ENCODE measurements at places on chromosomes 16 and 17.

DNA sequence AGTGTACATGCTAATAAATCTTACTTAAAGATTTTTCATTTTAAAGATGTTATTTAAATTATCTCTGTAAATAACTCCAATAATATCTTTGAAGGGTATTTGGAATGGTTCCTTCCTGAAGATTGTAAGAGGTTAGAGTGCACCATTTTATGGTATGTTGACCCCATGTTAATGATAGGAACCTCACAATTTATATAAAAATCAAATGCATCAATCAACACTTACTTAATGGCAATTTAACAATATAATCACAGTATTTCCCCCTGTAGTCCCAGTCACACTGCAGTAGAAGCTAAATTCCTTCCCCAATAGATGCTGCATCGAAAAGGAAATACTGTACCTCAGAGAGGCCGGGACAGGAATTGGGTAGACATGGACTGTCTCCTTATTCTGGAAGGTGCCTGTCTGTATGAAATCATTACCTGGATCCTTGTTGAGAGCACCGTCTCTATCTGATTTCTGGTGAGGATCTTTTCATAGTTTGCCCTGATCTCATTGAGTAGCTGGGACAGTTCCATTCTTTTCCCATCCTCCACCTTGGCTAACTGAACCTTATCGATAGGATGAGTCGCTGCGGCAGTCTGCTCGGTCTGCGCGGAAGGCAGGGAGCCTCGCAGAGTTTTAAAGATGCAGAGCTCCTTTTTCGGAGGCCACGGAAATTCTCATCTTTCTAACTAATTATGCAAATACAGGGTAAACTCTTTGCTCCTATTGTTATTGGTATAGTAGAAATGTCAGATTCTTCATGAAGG is at the start of gene KRT222:
KRT222 (minus strand) TSS at position 596 of the 752 bp plus-strand sequence; CDS start at position 518, 78 bp downstream.
- H3K27me3 ChIP-seq: peaks cover 18% of the 10 kb centered on the region
- no peaks in the 10 kb centered on the region for H3K36me3 ChIP-seq
- no peak within 1 kb of the TSS for H3K4me3 ChIP-seq
- H3K4me1 ChIP-seq: no peaks in the 10 kb centered on the region
- H3K27ac ChIP-seq: no peak within 1 kb of the TSS

- no peak overlapping the region for H3K27ac ChIP-seq
- peaks cover 2% of the 10 kb centered on the region for H3K27me3 ChIP-seq
- DNase-seq: peak; percentile 65
- H3K4me3 ChIP-seq: no peak overlapping the region
- H3K36me3 ChIP-seq: no peaks in the 10 kb centered on the region
- H3K4me1 ChIP-seq: peaks cover 2% of the 10 kb centered on the region
These were observed 187.4 kb downstream of the C16orf95 start for GRCh38 chr16:87129771-87130170.

- no peak overlapping the region for H3K4me3 ChIP-seq
- H3K27me3 ChIP-seq: no peaks in the 10 kb centered on the region
- no peaks in the 10 kb centered on the region for H3K36me3 ChIP-seq
- DNase-seq: no peak
- H3K4me1 ChIP-seq: peaks cover 18% of the 10 kb centered on the region
- no peak overlapping the region for H3K27ac ChIP-seq
These were observed 191.1 kb downstream of the ZFHX3 start for GRCh38 chr16:72856797-72857196.

DNA sequence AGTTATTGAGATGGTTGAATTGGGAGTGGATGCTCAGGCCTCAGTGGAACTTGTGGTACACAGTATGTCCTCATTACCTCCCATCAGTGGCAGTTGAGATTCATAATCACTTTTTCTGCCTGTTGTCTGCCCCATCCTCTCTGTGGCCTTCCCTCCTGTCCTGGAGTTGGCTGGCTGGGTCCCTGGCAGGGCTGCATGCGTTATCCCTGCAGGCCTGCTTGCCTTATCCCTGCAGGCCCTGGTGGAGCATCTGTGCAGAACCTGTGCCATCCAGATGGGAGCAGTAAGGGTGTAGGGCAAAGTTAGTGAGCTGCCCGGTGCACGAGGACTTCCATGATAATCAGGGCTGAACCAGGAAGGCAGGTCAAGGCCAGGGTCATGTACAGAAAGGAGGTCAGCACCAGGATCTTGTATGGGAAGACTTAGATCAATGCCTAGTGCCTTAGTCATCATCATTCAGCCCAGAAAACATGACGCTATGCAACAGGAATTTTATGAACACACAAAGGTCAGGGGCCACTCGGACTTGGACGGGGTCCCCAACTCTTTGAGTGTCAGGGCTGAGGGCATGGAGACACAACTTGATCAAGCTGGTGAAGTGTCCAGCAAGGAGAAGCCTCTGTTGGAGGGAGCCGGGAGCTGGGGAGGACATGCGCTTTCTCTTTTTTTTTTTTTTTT is 47.2 kb downstream of the ABCC1 start:
- H3K4me3 ChIP-seq: no peak overlapping the region
- peak overlapping the region; percentile 89 for H3K27ac ChIP-seq
- H3K4me1 ChIP-seq: peaks cover 33% of the 10 kb centered on the region
- H3K27me3 ChIP-seq: no peaks in the 10 kb centered on the region

DNA sequence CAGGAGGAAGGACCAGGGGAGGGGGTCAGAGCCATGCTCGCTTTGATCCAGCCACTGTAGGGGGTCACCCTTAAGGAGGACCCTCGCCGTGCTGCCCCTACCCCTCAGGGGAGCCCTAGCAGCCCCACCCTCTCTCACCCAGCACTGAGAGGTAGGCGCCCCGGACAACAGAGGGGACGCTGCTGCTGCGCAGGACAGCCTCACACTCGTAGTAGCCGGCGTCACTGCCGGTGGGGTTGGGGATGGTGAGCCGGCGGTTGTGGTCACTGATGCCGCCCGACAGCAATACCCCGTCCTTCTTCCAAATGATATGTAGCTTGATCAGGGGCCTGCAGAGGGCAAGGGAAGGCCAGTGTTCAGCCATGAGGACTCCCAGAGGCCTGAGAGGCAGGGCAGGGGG is 126.0 kb upstream of the CDC42EP4 start:
- DNase-seq: no peak
- H3K4me1 ChIP-seq: no peaks in the 10 kb centered on the region
- no peaks in the 10 kb centered on the region for H3K27me3 ChIP-seq

DNA sequence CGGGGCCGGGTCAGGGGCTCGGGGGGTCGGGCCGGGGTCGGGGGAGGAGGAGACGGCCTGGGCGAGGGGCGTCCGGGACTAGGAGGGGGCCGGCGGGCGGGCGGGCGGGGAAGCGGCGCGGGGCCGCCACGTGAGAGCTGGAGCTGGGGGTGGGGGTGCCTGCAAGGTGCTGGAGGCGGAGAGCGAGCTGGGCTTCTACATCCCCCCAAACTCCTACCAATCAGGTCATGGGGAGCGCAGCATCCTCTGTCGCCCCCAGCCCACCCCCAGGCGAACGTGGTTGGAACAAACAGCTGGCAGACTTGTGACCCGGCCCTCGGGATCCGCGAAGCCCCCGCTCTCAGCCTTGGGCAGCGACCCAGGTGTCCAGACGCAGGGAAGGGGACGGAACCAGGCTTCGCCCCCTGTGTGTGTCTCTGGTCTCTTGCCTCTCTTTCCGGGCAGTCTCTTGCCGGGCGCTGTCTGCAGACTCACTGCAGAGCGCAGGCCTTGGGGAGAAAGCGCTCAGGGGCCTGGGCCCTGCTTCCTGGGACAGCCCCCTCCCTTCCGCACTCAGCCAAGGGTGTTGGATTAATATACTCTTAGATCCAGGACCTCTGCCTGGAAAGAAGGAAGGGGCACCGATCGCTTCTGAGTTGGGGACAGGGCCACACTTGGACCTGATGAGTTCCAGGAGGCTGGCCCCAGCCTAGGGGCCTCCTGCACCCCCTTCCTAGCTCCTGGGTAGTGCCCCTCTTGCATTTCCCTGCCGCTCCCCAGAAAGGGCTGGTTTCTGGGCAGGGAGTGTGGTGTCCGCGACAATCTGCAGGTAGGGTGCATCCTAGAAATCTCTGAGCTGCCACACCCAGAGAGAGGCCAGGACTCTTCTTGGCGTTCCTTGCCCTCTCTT is 722 bp downstream of the RASL10B start:
- no peak overlapping the region for H3K27ac ChIP-seq
- H3K4me3 ChIP-seq: no peak overlapping the region
- H3K27me3 ChIP-seq: peaks cover 4% of the 10 kb centered on the region

GRCh38 chr17:82019690-82020571 is 2.7 kb downstream of the CENPX start:
- peaks cover 13% of the 10 kb centered on the region for H3K4me1 ChIP-seq
- no peaks in the 10 kb centered on the region for H3K27me3 ChIP-seq
- H3K4me3 ChIP-seq: no peak overlapping the region
- peaks cover 4% of the 10 kb centered on the region for H3K36me3 ChIP-seq
- no peak overlapping the region for H3K27ac ChIP-seq

DNA sequence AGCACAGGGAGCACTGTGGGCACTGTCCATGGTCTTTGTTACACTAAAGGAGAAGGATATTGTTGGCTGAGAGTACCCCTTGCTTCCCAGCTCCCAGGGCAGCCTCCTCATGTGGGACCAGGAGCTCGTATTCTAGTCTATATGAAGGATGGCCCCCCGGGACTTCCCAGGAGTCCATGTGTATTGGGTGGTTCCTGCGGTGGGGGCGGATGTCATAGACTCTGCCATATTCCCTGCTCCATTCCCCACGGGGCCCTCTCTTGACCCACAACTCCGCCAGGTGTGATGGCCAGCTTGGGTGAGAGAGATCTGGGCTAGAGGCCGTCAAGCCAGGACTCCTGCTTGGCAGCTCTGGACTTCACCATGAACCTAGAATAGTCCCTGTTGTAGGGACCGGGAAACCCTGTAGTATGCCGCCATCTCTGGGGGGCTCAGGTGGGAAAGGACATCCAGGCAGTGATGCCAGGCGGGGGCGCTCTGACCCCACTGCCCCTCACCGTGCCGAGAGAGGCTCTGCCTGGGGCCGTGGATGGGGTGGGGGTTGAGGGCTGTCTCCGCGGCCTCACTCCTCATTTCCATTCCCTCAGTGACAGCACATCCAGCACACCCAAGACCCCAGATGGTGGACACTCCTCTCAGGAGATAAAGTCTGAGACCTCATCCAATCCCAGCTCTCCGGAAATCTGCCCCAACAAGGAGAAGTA is 37.8 kb downstream of the OR1D5 start:
- H3K27me3 ChIP-seq: no peaks in the 10 kb centered on the region
- H3K4me3 ChIP-seq: no peak overlapping the region
- H3K36me3 ChIP-seq: no peaks in the 10 kb centered on the region
- no peak for DNase-seq
- no peak overlapping the region for H3K27ac ChIP-seq

DNA sequence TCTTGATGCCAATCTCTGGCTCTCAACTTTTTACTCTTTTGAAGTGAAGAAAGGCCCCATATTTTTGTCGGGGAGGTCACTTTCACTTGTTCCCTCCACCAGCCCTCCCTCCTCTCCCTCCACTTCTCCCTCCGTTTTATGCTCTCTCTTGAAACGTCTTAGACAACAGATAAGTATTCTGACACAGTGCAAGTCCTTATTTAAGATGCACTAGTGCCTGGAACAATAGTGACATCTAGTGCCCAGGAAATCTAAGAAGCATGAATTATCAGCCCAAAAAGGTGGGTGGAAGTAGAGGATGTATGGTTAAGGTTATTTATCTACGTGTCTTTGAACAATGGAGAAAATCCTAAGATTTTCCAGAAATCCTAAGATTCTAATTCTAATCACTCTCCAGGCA is 17.9 kb downstream of the PSME3IP1 start:
- H3K4me3 ChIP-seq: no peak overlapping the region
- peaks cover 10% of the 10 kb centered on the region for H3K36me3 ChIP-seq
- no peaks in the 10 kb centered on the region for H3K4me1 ChIP-seq
- peak; percentile 77 for DNase-seq

- H3K36me3 ChIP-seq: peaks cover 2% of the 10 kb centered on the region
- peaks cover 9% of the 10 kb centered on the region for H3K4me1 ChIP-seq
- peak overlapping the region; percentile 58 for H3K27ac ChIP-seq
- H3K27me3 ChIP-seq: peaks cover 2% of the 10 kb centered on the region
- peak overlapping the region; percentile 85 for H3K4me3 ChIP-seq
These were observed 589 bp downstream of the XYLT2 start for GRCh38 chr17:50346313-50347116.

GRCh38 chr16:88963583-88963982 is 13.4 kb downstream of the CBFA2T3 start:
- H3K36me3 ChIP-seq: no peaks in the 10 kb centered on the region
- no peak for DNase-seq

GRCh38 chr16:79294568-79294967 is 306.0 kb downstream of the MAF start:
- H3K36me3 ChIP-seq: no peaks in the 10 kb centered on the region
- H3K4me1 ChIP-seq: no peaks in the 10 kb centered on the region
- no peak overlapping the region for H3K4me3 ChIP-seq
- DNase-seq: no peak

DNA sequence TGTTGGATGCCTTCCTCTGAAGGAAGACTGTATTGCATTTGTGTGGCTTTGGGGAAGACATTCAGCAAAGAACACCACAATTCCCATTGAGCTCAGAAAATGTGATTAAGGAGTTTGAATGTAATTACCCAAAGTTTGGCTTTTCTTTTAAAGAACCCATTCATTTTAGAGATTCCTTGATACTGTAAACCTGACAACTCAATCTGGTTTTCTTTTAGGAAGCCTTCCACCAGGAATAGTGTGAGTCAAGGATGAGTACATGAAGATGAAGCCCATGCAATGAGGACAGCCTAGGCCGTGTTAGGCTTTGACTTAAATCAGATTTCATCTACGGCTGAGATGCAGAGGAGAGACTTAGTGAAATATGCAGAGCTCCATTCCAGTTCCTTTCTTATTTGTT is 271.7 kb upstream of the TBX2 start:
- peak; percentile 60 for DNase-seq
- H3K27ac ChIP-seq: peak overlapping the region; percentile 88
- H3K27me3 ChIP-seq: no peaks in the 10 kb centered on the region
- H3K4me1 ChIP-seq: peaks cover 33% of the 10 kb centered on the region
- no peaks in the 10 kb centered on the region for H3K36me3 ChIP-seq

DNA sequence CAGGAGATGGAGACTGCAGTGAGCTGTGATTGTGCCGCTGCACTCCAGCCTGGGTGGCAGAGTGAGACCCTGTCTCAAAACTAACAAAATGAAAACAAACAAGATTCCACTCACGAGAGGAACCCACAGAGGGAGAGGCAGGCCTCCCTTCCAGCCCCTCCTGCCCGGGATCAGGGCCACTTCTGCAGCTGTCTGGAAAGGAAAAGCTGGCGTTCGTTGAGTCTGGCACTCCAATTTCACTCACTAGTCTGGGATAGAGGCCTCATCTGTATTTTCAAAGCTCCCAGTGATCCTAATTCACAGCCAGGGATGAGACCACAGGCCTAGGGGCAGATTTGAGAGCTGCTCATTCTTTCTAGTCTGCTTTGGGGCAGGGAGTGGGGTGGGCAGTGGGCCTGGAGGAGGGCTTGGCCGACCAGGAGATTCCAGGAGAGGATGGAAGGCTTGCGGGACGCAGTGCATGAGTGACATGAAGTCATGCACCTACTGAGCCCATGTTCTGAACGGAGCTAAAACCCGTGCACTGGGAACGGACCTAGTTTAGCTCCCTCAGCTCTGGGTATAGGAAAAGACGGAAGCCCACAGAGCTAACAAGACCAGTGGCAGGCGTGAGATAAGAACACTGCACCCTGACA is 54.0 kb downstream of the COTL1 start:
- H3K27me3 ChIP-seq: no peaks in the 10 kb centered on the region
- H3K27ac ChIP-seq: no peak overlapping the region
- DNase-seq: no peak
- H3K4me3 ChIP-seq: no peak overlapping the region
- no peaks in the 10 kb centered on the region for H3K4me1 ChIP-seq

GRCh38 chr17:78592991-78593329 is 15.8 kb upstream of the DNAH17 start:
- H3K27me3 ChIP-seq: peaks cover 6% of the 10 kb centered on the region
- DNase-seq: no peak
- no peak overlapping the region for H3K27ac ChIP-seq
- no peak overlapping the region for H3K4me3 ChIP-seq
- no peaks in the 10 kb centered on the region for H3K36me3 ChIP-seq
- peaks cover 2% of the 10 kb centered on the region for H3K4me1 ChIP-seq

GRCh38 chr16:27229891-27230470 is 26.7 kb downstream of the KDM8 start:
- H3K4me1 ChIP-seq: no peaks in the 10 kb centered on the region
- no peak overlapping the region for H3K4me3 ChIP-seq
- DNase-seq: no peak
- peaks cover 19% of the 10 kb centered on the region for H3K36me3 ChIP-seq

Measured in fibroblast of lung (primary cell).